Forelimb muscle (tissue), 1 donor: ENCODE measurements at places on chromosomes 13 and 19. TPM values are rescaled to one million over a fixed set of nuclear protein-coding genes. Genes with fewer than 3 reads are reported as not detected.

The MCF2L gene
- 22.5 TPM for polyA plus RNA-seq

The PRR19 gene
- 0.49 TPM for polyA plus RNA-seq

The LGALS14 gene
- 0.30 TPM for polyA plus RNA-seq

The MYO1F gene
- 6.7 TPM for polyA plus RNA-seq

The PLK5 gene
- polyA plus RNA-seq, result 0.20 TPM

The CCNA1 gene
- 0.54 TPM for polyA plus RNA-seq

The AP1M2 gene
- polyA plus RNA-seq, result not detected

The CPB2 gene
- polyA plus RNA-seq, result 0.11 TPM

The KIR2DL1 gene
- polyA plus RNA-seq, result not detected

The ZNF43 gene
- 12.2 TPM for polyA plus RNA-seq

The ACP7 gene
- 0.15 TPM for polyA plus RNA-seq

The LILRA2 gene
- polyA plus RNA-seq, result 0.81 TPM

The ELAVL3 gene
- polyA plus RNA-seq, result 0.04 TPM

The ATP13A1 gene
- polyA plus RNA-seq, result 25.0 TPM

The FFAR1 gene
- polyA plus RNA-seq, result not detected

DNA sequence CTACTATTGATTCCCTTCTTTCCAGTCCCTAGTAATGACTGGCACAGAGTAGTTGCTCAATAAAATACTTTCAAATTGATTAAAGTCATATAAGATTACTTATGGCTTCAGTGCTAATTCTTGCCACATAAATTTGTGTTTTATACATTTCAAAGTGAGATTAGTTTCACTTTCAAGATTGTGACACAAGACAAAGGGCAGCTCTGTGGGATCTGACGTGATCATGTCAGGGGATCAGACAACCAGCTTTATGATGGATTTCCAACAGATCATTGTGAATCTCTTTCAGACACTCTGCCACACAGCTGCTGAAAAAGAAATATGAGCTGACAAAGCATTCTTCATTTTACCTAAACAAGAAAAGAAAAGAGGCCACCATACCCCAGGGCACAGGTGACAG is 73.4 kb upstream of the POMP start:
- DNase-seq, result no peak

DNA sequence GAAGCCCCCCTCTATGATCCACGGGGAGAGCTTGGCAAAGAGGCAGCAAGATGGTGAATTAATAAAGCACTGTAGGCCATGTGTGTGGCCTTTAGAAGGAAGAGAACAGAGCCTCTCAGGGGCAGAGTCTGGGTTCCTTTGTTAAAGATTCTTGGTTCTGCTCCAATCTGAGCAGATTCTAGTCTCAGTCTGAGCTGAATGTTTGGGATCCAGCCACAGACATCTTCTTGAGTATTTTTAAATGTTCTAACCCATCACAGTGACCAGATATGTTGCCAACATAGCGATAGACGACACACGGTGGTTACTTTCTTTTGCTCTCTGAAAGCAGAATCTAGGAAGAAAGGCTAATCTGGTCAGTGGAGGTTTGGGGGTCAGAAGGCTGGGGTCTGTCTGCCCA is 147.5 kb upstream of the GPR12 start:
- DNase-seq, result no peak

- DNase-seq, result no peak
Measured at GRCh38 chr19:1266916-1267476, 2.1 kb upstream of the CIRBP start.

GRCh38 chr13:36432106-36432544 is at the start of gene CCNA1:
Gene CCNA1 (plus strand): TSS chr13:36432495. CDS start chr13:36433057, 562 bp downstream.
- no peak for DNase-seq

DNA sequence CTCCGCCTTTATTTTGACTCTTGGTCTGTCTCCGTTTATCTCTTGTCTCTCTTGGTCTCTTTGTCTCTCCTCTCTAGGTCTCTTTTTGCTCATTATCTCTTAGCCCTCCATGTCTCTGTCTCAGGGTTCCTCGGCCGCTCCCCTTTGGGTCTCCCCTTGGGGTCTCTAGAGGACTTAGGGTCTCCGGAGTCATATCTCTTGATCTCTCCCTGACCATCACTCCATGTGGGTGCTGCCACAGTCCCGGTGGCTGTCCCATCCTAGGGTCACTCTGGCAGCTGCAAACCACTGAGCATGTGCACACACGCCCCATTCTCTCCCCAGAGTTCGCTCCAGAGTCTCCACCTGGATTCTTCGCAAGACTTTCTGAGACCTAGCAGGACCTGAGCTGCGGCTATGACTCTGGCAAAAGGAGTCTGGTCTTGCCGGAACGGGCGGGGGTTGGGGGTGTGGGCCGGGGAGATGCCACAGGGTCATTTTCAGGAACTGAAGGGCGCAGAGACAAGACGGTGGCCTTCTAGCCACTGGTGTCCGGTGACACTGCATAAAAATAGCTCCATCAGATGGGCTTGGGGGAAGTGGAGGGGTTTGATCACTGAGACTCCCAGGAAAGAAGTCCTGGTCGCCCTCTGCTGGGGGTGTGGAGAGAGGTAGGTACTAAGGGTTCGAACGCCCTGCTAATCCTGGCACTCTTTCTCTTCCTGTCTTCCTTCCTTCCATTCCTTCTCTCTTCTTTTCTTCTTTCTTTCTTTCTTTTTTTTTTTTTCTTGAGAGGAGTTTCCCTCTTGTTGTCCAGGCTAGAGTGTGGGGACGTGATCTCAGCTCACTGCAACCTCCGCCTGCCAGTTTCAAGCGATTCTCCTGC is 1.2 kb upstream of the KCNA7 start:
- no peak for DNase-seq

DNA sequence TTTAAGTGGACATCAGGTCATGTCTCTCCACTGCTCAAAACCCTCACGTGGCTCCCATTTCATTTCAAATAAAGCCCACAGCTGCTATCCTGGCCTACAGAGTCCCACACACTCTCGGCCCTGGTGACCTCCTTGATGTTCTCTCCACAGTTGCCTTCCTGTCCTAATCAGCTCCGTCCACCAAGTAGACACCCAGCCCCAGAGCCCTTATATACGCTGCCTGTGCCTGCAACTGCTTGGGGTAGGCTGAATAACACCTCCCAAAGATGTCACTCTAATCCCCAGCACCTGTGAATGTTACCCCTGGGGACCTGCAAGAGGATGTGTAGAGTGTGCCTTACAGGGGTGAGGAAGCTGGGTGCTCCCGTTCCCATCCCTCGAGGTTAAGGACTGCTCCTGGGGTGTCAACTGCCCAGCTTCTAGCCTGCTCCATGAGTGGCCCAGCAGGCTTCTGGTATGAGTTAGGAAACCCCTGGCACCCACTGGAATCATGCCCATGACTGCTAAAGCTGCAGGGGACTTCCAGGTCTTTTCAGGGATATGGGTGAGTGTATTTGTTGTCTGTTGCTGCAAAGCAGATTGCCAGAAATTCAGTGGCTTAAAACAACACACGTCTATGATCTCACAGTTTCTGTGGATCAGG is 6.0 kb downstream of the FAM187B start:
- DNase-seq, result no peak

DNA sequence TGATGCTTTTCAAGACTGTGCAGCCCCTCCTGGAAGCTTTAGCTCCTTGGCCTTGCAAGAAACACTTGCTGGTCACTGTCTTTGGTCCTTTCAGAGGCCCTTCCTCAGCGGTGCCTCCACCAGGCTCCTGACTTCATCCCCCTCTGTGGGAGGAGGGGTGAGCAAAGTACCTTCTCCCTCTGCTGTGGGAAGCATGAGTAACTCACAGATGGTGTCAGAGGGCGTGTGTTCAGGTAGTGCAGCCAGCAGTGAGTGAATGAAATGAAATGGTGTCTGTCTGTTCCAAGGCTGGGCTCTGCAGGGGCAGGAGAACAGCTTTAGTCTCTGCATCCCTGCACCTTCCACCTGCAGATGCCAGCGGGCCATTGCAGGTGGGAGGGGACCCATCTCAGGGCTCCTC is 102.9 kb downstream of the SHISA2 start:
- no peak for DNase-seq

DNA sequence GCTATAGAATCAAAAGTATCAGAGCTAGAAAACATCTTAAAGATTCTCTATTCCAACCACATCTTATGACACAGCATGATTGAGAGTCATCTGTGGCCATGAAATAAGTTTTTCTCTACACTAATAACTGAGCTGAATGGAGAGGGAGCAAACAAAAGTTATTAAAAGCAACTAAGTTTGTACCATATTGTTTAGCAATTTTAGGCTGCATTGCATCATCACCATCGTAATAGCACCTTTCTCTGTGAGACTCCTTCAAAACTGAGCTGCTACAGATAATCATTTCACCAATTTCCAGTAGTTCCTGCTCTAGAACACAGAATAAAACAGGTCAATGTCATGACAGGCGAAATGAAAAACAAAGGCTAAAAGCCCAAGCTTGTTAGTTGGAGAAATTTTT is 1183.9 kb downstream of the DIAPH3 start:
- DNase-seq, result no peak

GRCh38 chr19:10612499-10613119 is 12.7 kb upstream of the SLC44A2 start:
- DNase-seq, result no peak

- DNase-seq, result no peak
Measured at GRCh38 chr13:80309926-80310325, 31.0 kb downstream of the SPRY2 start.

- no peak for DNase-seq
Measured at GRCh38 chr19:9958379-9958821, 22.1 kb upstream of the OLFM2 start.

DNA sequence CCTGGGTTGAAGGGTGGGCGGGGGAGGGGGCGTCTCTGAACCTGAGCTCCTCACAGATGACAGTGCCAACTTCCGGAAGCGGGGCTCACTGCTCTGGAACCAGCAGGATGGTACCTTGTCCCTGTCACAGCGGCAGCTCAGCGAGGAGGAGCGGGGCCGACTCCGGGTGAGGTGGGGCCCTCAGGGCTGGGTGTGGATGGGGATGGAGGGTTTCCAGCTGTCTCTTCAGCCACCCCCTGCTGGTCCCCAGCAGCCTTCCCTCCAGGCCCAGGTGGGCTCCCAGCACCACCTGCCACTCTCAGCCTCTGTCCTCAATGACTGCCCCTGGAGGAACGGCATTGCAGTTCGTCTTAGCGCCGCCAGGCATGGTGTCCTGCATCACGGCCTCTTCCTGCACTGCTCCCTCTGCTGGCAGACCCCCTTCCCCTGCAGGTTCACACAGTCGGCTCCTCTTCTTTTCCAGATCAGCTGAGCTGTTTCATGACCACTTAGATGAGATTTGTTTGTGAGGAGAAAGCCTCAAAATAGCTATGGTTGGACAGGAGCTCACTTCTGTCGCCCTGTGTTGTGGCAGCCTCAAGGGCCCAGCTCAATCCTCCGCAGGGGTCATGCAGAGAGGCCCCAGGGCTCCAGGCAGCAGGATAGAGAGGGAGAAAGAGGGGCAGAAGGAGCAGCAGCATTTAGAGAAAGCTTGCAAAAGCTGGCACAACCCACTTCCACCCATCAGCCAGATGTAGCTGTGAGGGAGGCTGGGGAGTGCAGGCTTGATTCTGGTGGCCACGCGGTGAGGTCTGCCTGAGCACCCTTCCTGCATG is 2.5 kb upstream of the GARIN5A start:
- DNase-seq, result no peak

DNA sequence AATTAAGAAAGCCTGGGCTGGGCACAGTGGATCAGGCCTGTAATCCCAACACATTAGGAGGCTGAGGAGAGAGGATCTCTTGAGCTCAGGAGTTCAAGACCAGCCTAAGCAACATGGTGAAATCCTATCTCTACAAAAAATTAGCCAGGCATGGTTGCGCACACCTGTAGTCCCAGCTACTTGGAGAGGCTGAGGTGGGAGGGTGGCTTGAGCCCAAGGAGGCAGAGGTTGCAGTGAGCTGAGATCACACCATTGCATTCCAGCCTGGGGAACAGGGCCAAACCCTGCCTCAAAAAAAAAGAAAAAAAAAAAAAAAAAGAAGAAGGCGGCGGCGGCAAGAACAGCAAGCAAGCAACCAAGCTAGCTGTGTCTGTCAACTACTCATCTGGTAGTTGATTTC is 26.7 kb downstream of the TSC22D1 start:
- no peak for DNase-seq

GRCh38 chr19:35718345-35719041 is 690 bp downstream of the KMT2B start:
- DNase-seq, result no peak

DNA sequence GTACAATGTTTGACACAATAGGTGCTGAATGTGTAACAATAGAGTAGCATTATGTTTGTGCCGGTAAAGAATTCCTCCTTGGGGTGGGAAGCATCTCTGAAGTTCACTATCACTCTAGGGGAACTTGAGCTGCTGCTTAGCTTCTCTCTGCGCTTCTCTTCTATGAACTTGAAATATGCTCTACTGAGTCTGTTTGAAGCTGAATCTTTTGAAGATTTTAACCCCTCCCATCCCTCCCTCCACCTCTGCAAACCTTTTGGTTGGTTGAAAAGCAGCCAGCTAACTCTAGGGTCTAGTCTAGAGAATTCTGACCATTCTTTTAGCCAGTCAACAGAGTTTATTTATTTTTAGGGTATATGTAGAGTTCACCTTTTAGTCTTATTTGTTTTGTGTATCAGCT is 2.5 kb downstream of the PCCA start:
- DNase-seq, result no peak

DNA sequence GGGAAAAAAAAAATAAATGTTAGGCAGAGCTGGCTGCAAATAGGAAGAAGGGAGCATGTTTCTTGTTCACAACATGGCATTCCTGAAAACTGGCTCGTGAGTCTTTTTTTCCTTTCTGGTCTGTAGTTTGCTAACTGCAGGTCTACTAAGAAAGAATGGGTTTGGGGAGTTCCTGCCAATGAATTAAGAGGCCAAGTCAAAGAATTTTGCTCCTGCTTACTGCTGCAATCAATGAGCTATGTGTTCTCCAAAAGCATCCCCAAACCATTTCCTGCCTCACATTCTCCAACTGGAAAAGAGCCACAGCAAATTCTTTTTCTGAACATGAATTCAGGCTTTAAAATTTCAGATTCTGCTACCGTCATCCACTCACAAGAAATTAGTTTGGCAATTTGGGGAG is 88.6 kb downstream of the DCT start:
- no peak for DNase-seq

DNA sequence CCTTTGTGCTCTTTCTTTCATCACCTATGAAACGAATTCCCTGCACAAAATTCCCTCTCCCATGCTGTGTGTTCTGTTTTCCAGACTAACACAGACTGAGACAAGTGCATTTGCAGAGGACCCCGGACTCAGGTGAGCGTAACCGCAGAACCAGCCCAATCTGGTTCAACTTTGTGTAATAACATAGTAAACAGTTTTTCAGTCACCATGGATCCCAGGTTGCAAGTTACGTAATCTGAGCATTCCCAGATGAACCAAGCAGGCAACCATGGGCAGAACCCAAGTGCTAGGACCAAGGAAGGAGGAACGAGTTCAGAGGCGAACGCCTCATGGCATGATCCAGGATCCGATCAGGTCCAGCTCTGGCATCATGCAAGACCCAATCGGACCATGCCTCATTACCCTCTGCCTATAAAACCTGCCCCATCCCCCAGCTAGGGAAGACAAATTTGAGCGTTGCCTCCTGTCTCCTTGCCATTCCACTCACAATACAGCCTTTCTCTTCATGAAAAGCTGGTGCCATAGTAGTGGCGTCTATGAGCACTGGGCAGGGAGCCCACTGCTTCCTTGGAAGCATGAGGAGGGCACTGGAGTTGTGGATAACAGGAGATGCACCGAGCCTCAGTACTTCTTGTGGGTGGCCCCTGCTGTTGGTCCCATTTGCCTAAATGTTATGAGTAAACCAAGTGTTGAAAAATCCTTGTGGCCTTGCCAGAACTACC is 107.6 kb downstream of the ABCC4 start:
- no peak for DNase-seq

- no peak for DNase-seq
Measured at GRCh38 chr13:91248249-91248648, 99.2 kb upstream of the MIR17HG start.
